ENCODE measurements at places on chromosomes 5 and 9.

- DNase-seq, result no peak
These were observed 9.7 kb downstream of the LIFR start for GRCh38 chr5:38546691-38547146.

- DNase-seq, result no peak
These were observed 18.0 kb downstream of the AQP3 start for GRCh38 chr9:33429256-33429985.

DNA sequence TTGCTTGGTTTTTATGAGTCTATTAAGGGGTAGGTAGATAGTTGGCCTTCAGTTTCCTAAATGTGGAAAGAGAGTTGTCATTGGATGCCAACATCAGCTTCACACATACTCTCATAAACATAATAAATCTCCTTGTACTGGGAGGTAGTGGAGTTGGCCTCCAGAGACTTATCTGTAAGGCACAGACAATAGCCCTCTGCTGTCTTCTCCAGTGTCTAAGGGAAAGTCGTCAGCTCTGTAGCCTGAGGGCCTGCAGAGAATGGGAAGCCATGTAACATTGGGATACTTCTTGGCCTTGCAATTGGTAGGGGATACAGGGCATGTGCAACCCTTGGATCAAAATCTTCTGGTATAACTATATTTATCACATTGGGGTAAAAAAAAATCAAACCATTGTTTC is 331.9 kb upstream of the KLF9 start:
- no peak for DNase-seq

GRCh38 chr5:62299600-62299999 is 6.4 kb upstream of the KIF2A start:
- no peak for DNase-seq

GRCh38 chr5:178590141-178590923 is at the start of gene COL23A1:
TSS of gene COL23A1 (minus strand) at chr5:178590393.
- peak; percentile 83 for DNase-seq

DNA sequence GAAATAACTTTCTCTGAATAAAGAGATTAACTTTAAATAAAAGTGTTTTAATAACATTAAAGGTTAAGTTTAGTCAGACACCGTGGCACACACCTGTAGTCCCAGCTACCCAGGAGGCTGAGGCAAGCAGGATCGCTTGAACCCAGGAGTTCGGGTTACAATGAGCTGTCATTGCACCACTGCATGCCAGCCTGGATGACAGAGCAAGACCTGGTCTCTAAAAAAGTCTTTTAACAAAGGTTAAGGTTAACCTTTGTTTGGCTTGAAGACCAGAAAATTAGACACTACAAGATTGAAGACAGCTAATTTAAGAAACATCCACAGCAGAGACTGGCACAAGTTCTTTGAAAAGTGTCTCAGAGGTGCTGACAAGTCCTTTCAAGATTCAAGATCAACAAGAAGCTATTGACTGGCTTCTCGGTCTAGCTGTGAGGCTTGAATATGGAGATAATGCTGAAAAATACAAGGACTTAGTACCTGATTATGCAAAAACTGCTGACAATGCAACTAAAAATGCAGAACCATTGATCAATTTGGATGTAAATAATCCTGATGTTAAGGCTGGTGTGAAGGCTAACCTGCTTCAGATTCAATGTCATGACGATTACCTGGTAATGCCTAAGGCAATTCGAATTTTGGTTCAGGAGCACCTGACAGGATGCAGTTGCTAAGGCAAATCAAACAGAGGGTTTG is 48.8 kb downstream of the FAM81B start:
- DNase-seq, result no peak

DNA sequence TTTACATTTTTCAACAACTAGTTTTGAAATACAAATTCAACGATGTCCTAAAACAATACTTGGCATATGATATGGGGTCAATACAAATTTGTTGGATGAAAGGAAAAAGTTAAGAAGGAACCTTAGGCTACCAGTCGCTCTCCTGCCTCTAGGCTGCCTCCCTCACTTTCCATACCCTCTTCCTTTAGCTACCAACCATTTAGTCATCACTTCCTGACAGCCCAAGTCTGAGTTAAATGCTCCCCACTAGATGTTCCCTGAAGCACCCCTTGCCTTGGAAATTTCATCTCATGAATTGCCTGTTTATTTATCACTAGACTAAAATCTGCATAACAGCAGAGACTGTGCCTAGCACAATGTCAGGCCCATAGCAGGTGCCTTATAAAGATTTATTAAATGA is 2.7 kb upstream of the LARS1 start:
- no peak for DNase-seq

DNA sequence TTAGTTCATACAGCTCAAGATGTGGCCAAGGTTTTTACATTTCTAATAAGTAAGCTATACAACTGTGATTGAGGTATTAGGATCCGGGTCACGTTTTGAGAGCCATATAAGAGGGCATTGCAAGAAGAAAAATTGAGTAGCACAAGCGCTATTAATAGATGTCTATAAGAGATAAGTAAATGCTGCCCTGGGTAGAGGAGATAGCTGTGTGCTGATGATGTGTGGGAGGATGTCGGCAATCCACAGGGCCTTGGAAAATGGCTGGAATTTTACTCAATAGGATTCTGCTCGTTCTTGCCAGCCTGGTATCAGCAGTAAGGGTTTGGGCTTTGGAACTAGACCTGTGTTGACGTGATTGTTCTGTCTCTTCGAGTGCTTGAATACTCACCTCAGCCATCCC is 41.6 kb downstream of the CSF1R start:
- no peak for DNase-seq

DNA sequence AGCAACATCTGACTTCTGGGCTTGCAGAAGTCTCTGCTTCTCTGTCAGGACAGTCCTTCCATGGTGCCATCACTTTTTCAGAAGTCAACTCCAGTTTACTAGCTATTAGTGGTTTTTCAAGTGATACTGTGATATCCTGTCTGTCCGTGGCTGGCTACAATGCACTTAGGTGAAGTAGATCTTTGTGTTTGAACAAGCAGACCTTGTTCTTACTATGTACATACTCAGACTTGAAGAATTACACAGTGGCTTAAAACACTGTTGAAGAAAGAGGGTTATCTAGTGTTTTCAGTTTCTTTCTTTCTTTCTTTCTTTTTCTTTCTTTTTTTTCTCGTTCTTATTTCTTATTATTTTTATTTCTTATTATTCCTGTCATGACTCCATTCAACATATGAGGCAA is 228.7 kb downstream of the NTRK2 start:
- no peak for DNase-seq

- no peak for DNase-seq
These were observed 3.8 kb downstream of the ATP6V1G1 start for GRCh38 chr9:114591291-114591787.

GRCh38 chr5:158127536-158127935 is 268.6 kb upstream of the CLINT1 start:
- no peak for DNase-seq

DNA sequence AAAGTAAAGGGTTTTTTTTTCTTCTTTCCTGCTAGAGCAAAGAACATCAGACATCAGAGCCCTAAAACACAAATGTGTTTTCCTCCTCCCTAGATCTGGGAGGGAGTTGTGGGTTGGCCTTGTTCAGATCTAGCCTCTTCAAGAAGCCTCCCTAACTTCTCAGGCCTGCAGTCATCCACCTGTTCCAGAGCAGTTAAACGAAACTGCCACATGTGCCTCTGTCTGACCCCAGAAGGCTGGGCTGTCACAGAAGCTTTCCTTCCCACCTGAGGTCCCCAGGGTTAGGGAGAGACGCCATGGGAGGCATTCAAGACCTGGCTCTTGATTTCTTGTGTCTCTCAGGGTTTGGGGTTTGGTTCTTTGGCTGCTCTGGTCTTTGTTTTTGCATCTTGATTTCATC is 87.0 kb downstream of the DAB2IP start:
- no peak for DNase-seq

DNA sequence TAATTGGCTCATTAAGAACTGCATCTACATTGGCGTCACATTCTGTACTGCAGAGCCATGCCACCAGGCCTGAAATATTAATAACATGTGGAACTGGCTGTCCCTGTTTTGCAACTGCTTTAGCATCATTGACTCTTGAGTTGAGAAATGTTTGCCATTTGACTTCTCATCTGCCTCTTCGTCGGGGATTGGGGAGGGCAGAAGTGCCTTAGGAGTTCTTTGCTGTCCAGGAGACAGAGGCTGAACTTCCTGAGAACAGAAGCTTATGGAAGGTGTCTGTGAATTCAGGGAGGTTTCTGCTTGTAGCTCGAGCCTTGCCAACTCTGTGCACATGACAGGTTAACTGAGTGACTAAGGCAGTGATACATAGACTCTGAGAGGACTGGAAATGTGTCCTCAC is 265.0 kb downstream of the KIF4B start:
- DNase-seq, result no peak

- DNase-seq, result no peak
These were observed 586.3 kb downstream of the BRINP1 start for GRCh38 chr9:118782790-118783463.

DNA sequence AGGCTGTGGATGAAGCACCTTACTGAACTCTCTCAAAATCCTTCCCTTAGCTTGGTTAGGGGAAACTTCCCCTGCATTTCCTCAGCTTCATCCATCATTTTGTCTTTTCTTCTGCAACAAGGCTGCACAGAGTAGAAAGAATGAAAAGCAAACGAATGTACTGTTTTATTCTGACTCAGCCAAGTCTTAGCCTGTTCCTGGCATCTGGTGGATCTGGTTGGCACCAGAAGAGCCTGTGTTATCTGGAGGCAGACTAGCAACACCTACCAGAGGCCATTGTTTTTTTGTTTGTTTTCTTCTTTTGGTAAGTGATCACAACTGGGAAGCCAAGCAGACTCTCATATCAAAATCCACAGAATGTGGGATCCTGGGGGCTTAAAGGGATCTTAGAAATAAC is 200.7 kb downstream of the FANCC start:
- no peak for DNase-seq

- no peak for DNase-seq
These were observed 176.6 kb upstream of the SH3GL2 start for GRCh38 chr9:17402309-17402708.

DNA sequence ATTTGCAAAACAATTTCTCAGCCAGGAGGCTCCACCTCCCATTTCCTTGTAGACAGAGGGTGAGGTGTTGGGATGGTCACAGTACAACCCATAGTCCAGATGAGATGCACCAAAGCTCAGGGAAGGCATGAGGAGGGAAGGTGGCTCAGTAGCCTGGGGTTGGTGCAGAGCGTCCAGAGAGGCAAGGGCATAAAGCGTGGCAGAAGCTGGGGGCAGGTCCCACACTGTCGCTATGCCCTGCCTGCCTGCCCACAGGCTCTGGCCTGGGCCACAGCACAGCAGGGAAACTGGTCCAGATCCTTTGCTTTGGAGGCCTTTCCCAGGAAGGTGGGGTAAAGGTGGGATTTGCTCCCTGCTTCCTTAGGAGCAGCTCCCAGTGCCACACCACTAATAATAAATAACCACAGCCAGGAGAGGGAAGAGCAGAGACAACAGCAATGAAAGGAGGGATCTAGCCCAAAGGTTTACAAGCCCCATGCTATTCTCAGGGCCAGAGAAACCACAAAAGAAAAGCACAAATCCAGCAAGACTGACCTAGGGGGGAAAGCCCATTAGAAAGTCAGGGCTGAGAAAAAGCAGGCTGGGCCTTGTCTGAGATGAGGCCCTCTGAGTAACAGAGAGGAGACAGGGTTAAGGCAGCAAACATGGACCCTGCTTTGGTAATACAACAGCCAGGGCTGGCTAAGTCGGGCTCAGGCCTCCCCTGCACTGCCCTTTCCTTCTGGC is 27.2 kb downstream of the PCDHGC5 start:
- no peak for DNase-seq

DNA sequence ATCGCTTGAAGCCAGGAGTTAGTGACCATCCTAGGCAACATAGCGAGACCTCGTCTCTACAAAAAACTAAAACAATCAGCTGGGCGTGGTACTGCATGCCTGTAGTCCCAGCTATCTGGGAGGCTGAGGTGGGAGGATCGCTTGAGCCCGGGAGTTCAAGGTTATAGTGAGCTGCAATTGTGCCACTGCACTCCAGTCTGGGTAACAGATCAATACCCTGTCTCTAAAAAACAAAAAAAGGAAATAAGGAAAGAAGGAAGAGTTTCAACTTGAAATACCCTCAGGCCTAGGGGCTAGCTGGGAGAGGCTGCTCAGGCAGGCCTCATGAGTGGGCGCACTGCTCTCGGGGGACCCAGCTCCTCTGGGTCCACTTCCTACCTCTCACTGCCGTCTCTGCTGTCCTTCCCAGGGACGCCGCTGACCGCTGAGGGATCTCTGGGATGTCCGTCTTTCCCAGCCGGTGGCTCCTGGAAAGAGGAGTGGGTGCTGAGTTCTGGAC is 56.4 kb downstream of the PRRT1B start:
- DNase-seq, result no peak

- no peak for DNase-seq
These were observed 154.4 kb downstream of the PRELID2 start for GRCh38 chr5:145680767-145681166.

DNA sequence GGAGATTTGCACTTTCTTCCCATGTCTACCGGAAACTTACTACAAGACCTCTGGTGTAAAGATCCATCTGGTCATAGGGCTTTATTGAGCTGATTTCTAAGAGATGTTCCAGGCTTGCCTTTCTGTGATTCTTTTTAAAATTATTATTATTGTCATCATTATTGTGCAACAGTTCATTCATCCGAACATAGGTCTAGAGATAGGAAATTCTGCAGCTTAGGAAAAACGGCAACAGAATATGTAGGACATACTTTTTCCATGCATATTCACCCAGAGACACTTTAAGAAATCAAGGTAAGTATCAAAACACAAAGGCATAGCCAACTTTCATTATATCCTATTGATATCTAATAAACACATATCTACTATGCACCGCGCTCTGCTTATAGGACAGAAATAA is 378.2 kb upstream of the KLF4 start:
- no peak for DNase-seq

DNA sequence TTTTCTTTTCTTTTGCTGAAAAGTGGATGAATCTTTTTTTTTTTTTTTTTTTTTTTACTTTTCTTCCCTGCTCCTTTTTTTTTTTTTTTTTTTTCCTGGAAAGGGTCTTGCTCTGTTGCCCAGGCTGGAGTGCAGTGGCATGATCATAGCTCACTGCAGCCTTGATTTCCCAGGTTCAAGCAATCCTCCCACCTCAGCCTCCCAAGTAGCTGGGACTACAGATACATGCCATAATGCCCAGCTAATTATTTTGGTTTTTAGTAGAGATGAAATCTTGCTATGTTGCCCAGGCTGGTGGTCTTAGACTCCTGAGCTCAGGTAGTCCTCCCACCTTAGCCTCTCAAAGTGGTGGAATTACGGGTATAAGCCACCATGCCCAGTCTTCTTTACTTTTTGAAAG is 20.9 kb downstream of the HSD17B4 start:
- DNase-seq, result no peak

GRCh38 chr5:57366744-57367143 is 115.9 kb downstream of the ACTBL2 start:
- DNase-seq, result no peak

Data from H1 (cell line).